ENCODE measurements at places on chromosomes 11 and 22.

GRCh38 chr11:126104420-126104819 is 41.8 kb upstream of the CDON start:
- peak; percentile 33 for DNase-seq

DNA sequence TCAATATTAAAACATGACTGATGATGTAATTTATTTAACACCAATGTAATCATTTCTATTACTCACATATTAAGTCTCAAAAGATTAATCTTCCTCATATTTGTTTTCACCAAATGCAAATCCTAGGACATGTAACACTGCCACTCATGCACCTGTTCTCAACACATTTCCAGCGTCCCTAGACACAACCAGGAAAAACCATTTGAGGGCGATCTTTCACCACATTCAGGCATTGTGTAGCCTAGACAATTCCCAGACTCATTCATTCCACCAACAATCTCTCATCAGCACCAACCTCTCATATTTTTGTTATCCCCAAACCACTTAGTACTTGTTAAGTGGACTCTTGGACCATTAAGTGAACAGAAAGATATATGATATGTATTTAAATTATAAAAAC is 66.1 kb downstream of the SLC36A4 start:
- DNase-seq: peak; percentile 31

- DNase-seq: no peak
Observed at GRCh38 chr11:118746988-118747585, 43.9 kb downstream of the DDX6 start.

- no peak for DNase-seq
Observed at GRCh38 chr11:69305885-69306540, 12.1 kb downstream of the MYEOV start.

GRCh38 chr22:24169439-24170058 is 11.7 kb upstream of the SUSD2 start:
- DNase-seq: no peak

- DNase-seq: no peak
Observed at GRCh38 chr11:112759418-112759817, 201.8 kb upstream of the NCAM1 start.

GRCh38 chr11:69683764-69684333 is 8.7 kb upstream of the LTO1 start:
- no peak for DNase-seq

Measured in DMS79 (cell line).